A549 treated with DMSO at 1 μM for 4 hours (cell line): ENCODE measurements at places on chromosomes 2 and 18. TPM values are rescaled to one million over a fixed set of nuclear protein-coding genes. Genes with fewer than 3 reads are reported as not detected.

PIGN gene
- total RNA-seq, result 8.1 to 14.3 TPM (median 11.0 TPM) in 5 replicates

MDH1B gene
- 1.6 to 2.2 TPM (median 1.8 TPM) in 5 replicates for total RNA-seq

SH3YL1 gene
- 8.0 to 11.8 TPM (median 8.7 TPM) in 5 replicates for total RNA-seq

INO80B gene
- total RNA-seq, result 39.5 to 51.7 TPM (median 48.4 TPM) in 5 replicates

ASB18 gene
- total RNA-seq, result not detected in 5 replicates

MC2R gene
- total RNA-seq, result not detected in 5 replicates

SNTG2 gene
- not detected in 5 replicates for total RNA-seq

MRPL30 gene
- 33.1 to 44.6 TPM (median 35.6 TPM) in 5 replicates for total RNA-seq

ALPP gene
- total RNA-seq, result 0.20 to 0.50 TPM (median 0.30 TPM) in 5 replicates

C2orf81 gene
- 3.2 to 4.4 TPM (median 3.2 TPM) in 5 replicates for total RNA-seq

ACADL gene
- 0.03 to 0.14 TPM (median 0.08 TPM) in 3 of 5 replicates, not detected in the others for total RNA-seq

CYP27C1 gene
- 4.0 to 5.7 TPM (median 5.3 TPM) in 5 replicates for total RNA-seq

NAT8 gene
- not detected in 5 replicates for total RNA-seq

FBXO15 gene
- total RNA-seq, result 0.51 to 1.6 TPM (median 0.88 TPM) in 5 replicates

B3GNT7 gene
- 1.1 to 2.3 TPM (median 1.6 TPM) in 5 replicates for total RNA-seq

DPP10 gene
- not detected in 5 replicates for total RNA-seq

PTPRN gene
- total RNA-seq, result 1.3 to 2.2 TPM (median 1.9 TPM) in 5 replicates

FZD7 gene
- total RNA-seq, result 5.9 to 8.4 TPM (median 7.4 TPM) in 5 replicates

VPS4B gene
- 19.4 to 24.0 TPM (median 22.1 TPM) in 5 replicates for total RNA-seq

FOXI3 gene
- not detected in 5 replicates for total RNA-seq

CAPN14 gene
- 0.03 to 0.07 TPM (median 0.05 TPM) in 4 of 5 replicates, not detected in the other for total RNA-seq

TMEM17 gene
- total RNA-seq, result 5.3 to 6.8 TPM (median 5.7 TPM) in 5 replicates

ABI2 gene
- 45.2 to 71.5 TPM (median 67.6 TPM) in 5 replicates for total RNA-seq

POTEC gene
- not detected in 5 replicates for total RNA-seq

BCL2 gene
- 0.48 to 0.84 TPM (median 0.71 TPM) in 5 replicates for total RNA-seq
